NCI-H524 treated with DMSO at 0.1 percent for 48 hours (cell line): ENCODE measurements at places on chromosomes 6 and 20.

DNA sequence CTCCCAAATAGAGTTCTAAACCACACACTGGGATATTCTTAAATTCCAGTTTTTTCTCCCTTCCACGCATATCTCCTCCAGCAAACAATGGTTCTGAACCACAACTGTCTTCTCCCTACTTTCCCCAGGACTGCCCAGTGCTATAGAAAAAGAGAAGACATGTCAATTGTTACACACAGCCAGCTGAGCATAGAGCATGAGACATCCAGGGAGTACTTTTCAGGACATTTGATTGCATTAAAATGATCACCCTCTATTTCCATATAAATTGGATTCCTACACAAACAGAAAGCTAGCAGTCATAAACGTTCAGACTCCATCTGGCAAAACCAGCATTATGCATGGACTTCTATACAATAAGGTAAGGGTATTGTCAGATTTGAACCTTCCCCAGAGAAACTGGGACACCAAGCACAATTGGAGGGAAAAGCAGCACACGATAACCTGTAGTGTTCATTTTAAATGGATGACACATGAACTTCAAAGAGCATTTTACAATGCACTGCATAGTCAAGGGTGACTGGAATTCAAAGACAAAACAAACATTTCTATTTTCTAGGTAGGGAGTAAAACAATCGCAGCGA, 93.1 kb upstream of the HEY2 start:
- DNase-seq: peak; percentile 76

DNA sequence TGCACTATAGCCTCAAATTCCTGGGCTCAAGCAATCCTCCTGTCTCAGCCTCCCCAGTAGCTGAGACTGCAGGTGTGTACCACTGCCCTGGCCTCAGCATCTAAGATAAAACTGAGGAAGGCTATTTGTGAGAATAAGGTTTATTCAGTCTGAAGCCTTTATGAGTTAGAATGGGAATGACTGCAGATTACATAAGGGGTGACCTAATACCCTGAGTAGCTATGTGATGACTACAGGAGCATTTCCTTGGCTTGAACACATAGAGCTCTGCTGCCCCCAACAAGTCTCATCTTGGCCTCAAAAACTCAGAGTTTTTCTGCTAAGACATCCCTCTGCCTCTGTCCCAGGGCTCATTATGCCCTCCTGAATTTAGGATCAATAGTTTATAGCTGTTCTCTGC, 7.6 kb downstream of the GSS start:
- no peak for DNase-seq

DNA sequence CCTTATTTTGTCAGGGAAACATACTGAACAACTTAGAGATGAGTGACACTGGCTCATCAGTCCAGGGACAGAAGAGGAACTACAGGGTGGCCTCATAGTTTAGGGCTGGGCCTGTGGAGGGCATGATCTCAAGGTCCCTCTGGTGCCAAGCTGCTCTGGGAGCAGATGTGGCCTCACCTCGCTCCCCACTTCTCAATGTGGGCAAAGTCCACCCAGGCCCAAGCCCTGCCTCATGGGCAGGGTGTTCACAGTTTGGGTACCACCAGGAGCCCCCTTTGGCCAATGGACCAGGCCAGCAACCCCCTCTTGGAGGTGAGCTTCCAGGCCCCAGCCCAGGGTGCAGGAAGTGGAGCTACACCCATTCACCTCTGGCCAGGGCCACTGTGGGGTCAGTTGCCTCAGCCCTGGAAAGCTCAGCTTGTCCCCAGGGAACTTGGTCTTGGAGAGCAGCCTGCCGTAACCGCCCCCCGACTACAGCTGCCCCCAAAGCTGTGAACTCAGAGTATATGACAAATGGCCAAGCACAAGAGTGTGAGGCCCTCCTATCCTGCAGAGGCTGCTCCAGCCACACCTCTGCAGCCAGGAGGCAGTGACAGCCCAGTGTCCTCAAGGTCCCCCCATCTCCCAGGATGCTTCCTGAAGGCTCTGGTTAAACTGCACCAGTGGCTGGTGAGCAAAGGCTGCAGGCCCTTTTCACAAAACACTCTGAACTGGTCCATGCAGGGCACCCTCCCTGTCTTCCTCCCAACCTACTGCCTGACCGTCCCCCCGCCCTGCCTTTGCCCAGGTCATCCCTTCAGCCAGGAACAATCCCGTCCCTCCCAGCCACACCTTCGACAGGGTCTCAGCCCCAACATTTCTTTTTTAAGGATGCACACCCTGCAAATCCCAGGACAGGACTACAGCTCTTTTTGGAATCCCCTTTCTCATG, 3.6 kb downstream of the ADISSP start:
- DNase-seq: no peak

- no peak for DNase-seq
These were observed 16.1 kb upstream of the GRM4 start for GRCh38 chr6:34161857-34162515.

DNA sequence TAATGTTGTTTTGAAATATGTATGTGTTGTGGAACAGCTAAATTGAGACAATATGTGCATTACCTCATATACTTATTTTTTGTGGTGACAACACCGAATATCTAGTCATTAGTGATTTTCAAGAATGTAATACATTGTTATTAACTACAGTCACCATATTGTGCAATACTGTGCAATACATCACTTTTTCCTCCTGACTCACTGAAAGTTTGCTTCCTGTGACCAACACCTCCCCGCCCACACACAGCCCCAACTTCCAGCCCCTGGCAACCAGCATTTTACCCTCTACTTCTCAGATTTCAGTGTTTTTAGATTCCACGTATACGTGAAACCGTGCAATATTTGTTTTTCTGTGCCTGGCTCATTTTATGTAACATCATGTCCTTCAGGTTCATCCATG, 627.9 kb downstream of the PRKN start:
- no peak for DNase-seq

- DNase-seq: no peak
These were observed 98.2 kb downstream of the CLIC5 start for GRCh38 chr6:45917439-45917838.

GRCh38 chr6:21404577-21404976, 189.0 kb upstream of the SOX4 start:
- no peak for DNase-seq

- no peak for DNase-seq
These were observed at the start of gene TSPO2 for GRCh38 chr6:41042226-41043055. Gene TSPO2 (plus strand): TSS chr6:41042467. CDS start chr6:41042986, 519 bp downstream.

- no peak for DNase-seq
These were observed 26.1 kb upstream of the JAG1 start for GRCh38 chr20:10699941-10700340.

DNA sequence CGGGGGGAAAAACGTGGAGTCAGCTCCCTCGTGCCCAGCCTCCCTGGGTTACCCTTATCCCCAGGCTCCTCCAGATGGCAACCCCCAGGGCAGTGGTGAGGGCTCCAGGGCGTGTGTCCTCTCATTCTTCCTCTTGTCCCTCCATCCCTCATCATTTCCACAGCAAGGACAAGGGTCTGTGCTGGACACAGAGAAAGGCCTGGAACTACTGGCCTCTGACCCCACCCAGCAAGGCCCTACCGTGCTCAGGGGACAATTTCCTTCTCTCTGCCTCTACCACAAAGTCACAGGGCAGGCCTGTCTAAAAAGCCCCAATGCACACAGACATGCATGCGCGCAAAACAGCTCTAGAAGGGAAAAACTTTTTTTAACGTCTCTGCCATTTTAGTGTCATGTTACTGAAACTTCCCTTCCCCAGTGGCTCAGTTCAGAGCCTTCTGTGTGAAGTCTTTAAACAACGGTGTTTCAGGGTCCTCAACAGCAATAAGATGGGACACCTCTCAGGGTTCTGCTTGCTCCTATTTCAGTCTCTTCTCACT, 1.1 kb upstream of the SLC35B2 start:
- DNase-seq: no peak

- DNase-seq: no peak
These were observed 478.4 kb upstream of the SOX4 start for GRCh38 chr6:21115111-21115510.

GRCh38 chr6:16595514-16596120, 165.6 kb downstream of the ATXN1 start:
- no peak for DNase-seq

GRCh38 chr20:62752671-62753501, 43.4 kb upstream of the MRGBP start:
- DNase-seq: no peak

GRCh38 chr6:124983383-124984083, 21.3 kb downstream of the RNF217 start:
- DNase-seq: no peak

DNA sequence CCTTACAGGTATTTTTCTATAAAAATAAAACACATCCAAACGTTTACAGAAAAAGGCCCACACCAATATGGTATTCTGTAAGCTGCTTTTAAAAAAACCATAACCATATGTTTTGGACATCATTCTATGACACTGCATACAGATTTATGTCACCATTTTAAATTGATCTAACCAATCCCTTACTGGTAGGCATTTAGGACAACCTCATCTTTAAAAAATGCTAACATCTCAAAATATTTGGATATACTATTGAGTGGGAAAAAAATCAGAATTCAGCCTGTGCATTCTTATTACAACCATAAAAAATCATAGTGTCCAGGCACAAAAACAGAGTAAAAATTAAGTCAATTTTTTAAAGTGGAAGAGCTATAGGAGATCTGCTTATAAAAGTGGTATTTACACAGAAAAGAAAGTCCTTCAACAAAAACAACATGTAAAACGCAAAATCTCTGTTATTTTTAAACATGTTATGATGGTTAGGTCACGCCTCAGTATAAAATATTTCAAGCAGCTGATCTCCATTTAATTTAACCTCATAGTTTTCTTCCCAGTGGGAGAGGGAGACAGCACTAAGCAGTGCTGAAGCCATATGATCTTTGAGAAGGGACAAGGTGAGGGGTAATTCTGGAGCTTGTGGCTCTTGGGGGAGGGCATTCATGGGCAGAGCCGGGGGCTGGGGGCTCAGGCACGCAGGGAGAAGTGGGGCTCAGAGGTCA, 21.2 kb downstream of the TRAM2 start:
- DNase-seq: no peak

DNA sequence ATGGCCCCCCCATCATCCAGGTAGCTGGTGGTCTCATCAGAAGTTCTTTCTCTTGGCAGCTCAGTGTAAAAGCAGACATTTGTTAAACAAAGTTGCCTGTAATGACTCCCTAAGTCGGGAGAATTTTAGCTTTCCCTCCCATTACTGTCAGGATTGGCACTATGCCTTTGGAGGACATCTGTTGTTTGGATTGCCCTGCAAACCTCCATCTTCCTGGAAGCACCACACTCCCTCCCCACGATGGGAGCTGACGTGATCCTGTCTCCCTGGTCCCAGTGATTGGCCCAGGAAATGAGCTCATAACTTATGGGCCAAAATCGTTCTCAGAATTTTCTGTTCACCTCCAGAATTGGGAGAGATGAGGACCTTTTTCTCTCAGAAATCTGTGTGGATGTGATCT, 42.6 kb upstream of the CNR1 start:
- DNase-seq: no peak

DNA sequence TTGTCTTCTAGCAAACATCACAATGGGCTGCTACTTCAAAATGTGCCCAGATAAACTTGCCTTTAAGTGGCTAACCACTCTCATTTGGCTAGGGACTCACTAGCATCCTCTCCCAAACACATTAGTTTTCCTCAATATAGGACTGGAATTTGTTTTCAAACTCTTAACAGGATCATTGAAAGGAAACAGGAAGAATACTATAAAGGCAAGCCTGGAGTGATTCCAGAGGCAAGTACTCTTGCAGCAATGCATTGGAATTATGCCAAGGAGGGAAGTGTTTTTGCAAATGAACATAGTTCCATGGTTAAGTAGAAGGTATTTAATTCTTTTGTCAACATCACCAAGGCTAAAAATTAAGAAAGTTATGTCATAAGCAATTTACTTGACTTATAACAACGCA, 12.2 kb downstream of the EPHA7 start:
- DNase-seq: no peak

DNA sequence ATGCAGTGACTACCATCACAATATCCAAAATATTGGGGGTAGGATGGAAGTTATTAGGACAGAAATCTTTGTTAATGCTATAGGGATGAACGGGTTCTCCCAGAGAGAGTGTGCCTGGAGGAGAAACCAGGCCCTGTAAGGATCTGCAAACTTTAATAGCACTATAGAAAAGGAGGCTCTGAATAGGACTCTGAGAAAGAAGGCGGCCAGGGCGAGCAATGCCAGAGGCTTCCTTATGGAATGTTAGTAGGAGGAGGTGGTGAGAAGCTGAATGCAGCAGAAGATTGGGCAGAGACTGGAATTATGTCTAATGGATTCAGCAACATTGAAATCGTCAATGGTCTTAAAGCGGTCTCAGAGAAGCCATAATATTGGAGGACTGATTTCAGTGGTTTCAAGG, 84.6 kb upstream of the SYNDIG1 start:
- DNase-seq: no peak

DNA sequence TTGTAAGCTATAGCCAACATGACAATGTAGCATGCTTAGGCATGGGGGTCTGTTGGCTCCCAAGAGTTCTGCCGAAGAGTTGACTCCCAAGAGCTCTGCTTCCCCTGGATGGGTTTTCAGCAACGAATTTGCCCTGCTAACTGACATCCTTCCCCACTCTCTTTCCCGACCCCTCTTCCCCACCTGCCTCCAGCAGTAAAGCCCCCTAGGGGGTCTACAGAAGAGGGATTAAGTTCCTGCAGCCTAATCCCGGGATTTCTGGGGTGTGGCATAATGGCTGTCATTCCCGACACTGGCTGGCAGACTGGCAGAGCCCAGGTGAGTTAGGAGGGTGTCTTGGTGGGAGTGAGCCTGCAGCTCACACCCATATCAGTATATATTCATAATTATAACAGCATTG, 121.0 kb upstream of the ZNF184 start:
- DNase-seq: no peak

GRCh38 chr20:58274384-58274783, 35.1 kb upstream of the RAB22A start:
- DNase-seq: no peak

- no peak for DNase-seq
These were observed 955 bp upstream of the SLC26A8 start for GRCh38 chr6:36025260-36025931.

GRCh38 chr6:24720131-24720603, 1.2 kb upstream of the C6orf62 start:
- no peak for DNase-seq
